ENCODE measurements at places on chromosomes 4 and X. TPM values are rescaled to one million over a fixed set of nuclear protein-coding genes. Genes with fewer than 3 reads are reported as not detected.
A peak's percentile ranks its signal among the peaks of the same experiment; 100 is the strongest.

DNA sequence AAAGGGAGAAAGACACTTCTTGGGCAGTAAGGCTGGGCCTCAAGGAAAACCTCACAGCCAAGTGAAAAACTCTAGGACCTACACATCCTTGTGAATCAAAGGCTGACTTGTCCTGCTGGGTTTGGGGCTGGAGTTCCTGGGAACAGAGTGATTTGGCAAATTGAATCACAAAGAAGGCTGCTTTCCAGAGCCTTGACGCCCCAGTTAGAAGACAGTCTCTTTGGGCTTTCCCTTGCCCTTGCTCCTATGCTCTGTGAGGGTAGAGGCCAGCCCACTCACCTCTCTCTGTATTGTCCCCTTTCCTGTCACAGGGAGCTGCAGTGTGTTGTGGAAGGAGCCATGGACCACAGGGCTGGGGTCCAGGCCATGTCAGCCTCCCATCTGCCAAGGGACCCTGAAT lies 9.6 kb downstream of the AMER1 start:
- DNase-seq, result no peak
- no peaks in the 10 kb centered on the region for H3K4me1 ChIP-seq
- H3K27me3 ChIP-seq, result no peaks in the 10 kb centered on the region

DNA sequence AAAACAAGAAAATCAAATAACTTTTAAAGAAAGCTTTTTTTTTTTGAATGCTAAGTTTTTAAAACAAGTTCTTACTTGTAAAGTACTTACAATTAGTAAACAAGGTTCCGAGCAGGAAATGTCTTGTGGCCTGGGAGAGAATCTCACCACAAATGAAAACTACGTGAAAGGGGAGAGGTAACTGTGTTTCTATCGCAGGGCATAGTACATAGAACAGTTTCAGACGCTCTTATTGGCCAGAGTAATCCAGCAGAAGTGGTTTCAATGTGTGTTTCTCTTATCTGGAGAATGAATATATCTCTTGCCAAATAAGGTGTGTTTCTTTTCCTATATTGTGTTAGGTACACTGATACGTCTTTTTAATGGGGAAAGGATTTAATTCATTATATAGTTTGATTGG lies at the start of gene PLAC8:
PLAC8 (minus strand) TSS at position 154 of the 400 bp plus-strand sequence. CDS start 6,808 bp downstream, outside the sequence.
- no peak for DNase-seq
- peak within 1 kb of the TSS; percentile 50 for H3K27ac ChIP-seq
- H3K36me3 ChIP-seq, result no peaks in the 10 kb centered on the region
- no peaks in the 10 kb centered on the region for H3K4me1 ChIP-seq
- no peak within 1 kb of the TSS for H3K4me3 ChIP-seq
- H3K27me3 ChIP-seq, result no peaks in the 10 kb centered on the region

DNA sequence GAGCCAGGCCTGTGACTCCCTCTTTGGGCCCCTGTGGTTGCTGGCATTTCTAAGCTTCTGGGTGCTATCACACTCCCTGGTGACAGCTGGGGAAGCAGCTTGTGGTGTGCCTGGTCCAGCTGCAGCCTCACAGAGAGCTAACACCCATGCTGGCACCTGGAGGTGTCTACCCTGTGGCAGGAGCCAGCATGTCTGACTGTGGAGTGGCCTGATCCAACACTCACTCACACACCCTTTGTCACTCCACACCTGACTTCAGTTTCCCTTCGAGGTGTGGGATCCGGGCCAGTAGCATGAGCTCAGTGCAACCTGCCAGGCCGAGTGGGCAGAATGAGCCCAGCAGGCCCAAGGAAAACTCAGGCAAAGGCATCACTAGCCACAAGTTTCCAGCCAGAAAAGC lies 67.5 kb downstream of the TECRL start:
- no peaks in the 10 kb centered on the region for H3K27me3 ChIP-seq
- no peak overlapping the region for H3K27ac ChIP-seq
- H3K4me3 ChIP-seq, result no peak overlapping the region
- no peaks in the 10 kb centered on the region for H3K36me3 ChIP-seq
- no peaks in the 10 kb centered on the region for H3K4me1 ChIP-seq

The PABPC5 gene
- total RNA-seq, result 0.80 TPM

DNA sequence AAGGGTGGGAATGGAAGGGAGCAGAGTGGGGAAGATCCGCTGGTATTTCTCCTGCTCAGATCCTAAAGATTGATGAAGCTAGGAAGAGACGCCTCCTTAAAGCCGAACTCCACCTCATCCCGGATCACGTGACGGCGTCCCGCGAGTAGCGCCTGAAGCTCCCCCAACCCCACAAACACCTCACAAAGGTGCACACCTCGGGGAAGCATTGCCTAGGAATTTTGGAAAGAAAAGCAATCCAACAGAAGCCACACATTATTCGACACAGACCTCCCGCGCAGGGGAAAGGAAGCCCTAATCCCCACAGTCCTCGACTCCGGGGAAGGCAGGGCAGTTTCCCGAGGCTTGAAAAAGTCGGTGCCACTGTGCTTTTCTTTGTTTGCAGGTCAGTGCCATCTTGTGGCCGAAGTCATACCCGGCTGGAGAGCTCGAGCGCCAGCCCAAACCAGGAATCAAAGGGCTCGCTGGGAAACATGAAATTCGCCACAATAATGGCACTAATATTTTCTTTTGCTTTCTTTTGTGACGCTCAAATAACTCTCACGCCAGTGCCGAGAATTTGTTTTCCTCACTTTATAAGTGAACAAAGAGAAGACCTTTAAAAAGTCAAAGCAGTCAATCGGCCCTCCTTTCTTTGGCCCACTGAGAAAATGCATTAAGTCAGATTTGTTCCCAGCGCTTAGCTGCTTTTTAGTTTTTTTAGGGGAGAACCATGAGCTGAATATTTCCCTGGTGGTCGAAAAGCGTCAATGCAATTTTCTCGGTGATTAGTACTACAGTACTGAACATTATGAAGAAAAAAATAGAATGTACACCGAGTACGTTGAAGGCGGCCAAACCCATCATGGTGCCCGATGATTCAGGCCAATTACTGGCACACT lies at the start of gene NPY1R:
NPY1R (minus strand) TSS at position 71 of the 881 bp plus-strand sequence. CDS start 6,042 bp downstream, outside the sequence.
- peaks cover 18% of the 10 kb centered on the region for H3K4me1 ChIP-seq
- DNase-seq, result peak; percentile 82
- H3K36me3 ChIP-seq, result no peaks in the 10 kb centered on the region
- no peak within 1 kb of the TSS for H3K27ac ChIP-seq

- peak; percentile 61 for DNase-seq
- no peak overlapping the region for H3K4me3 ChIP-seq
- peaks cover 2% of the 10 kb centered on the region for H3K36me3 ChIP-seq
- no peaks in the 10 kb centered on the region for H3K4me1 ChIP-seq
- H3K27me3 ChIP-seq, result no peaks in the 10 kb centered on the region
These were observed 276.5 kb upstream of the AGTR2 start for GRCh38 chrX:115894087-115894486.

DNA sequence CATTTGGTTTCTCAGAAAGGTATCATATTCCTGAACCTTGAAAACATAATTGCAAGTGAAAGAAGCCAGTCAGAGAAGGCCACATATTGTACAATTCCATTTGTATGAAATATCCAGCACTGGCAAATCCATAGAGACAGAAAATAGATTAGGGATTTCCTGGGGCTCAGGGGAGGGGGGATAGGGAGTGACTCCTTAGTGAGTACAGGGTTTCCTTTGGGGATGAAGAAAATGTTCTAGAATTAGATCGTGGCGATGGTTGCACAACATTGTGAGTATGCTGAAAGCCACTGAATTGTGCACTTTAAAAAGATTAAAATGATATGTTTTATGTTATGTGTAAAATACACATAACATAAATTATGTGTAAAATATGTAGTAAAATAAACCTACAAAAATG lies 10.3 kb downstream of the XPNPEP2 start:
- DNase-seq, result no peak
- no peak overlapping the region for H3K27ac ChIP-seq
- H3K4me1 ChIP-seq, result no peaks in the 10 kb centered on the region
- H3K36me3 ChIP-seq, result no peaks in the 10 kb centered on the region

GRCh38 chr4:168515222-168516011 lies 18.6 kb downstream of the PALLD start:
- H3K36me3 ChIP-seq, result no peaks in the 10 kb centered on the region
- H3K27ac ChIP-seq, result no peak overlapping the region
- H3K4me3 ChIP-seq, result no peak overlapping the region
- DNase-seq, result no peak

- H3K36me3 ChIP-seq, result no peaks in the 10 kb centered on the region
- H3K4me3 ChIP-seq, result no peak overlapping the region
- peak; percentile 32 for DNase-seq
- H3K27me3 ChIP-seq, result no peaks in the 10 kb centered on the region
These were observed 341.7 kb upstream of the FAT1 start for GRCh38 chr4:187065396-187065795.

GRCh38 chr4:1003271-1004070 lies 8.0 kb upstream of the FGFRL1 start:
- DNase-seq, result no peak
- H3K4me3 ChIP-seq, result no peak overlapping the region
- peaks cover 17% of the 10 kb centered on the region for H3K4me1 ChIP-seq

DNA sequence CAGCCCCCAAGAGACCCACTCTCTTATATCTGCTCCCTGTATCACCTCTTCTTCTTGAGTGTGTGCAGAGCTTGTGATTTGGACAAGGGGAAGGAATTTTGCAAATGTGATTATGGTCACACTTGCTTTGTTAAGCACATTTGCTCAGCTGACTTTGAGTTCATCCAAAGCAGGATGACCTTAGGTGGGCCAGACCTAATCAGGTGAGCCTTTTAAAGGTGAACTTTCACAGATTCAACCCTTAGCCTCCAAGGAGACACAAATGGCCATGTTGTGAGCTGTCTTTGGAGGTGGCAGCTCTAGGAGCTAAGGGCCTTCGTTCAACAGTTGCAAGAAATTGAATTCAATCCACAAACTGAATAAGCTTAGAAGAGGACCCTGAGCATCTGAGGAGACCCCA lies 147.8 kb downstream of the DEFB131A start:
- no peaks in the 10 kb centered on the region for H3K36me3 ChIP-seq
- H3K4me3 ChIP-seq, result no peak overlapping the region
- H3K27me3 ChIP-seq, result no peaks in the 10 kb centered on the region
- H3K4me1 ChIP-seq, result no peaks in the 10 kb centered on the region

DNA sequence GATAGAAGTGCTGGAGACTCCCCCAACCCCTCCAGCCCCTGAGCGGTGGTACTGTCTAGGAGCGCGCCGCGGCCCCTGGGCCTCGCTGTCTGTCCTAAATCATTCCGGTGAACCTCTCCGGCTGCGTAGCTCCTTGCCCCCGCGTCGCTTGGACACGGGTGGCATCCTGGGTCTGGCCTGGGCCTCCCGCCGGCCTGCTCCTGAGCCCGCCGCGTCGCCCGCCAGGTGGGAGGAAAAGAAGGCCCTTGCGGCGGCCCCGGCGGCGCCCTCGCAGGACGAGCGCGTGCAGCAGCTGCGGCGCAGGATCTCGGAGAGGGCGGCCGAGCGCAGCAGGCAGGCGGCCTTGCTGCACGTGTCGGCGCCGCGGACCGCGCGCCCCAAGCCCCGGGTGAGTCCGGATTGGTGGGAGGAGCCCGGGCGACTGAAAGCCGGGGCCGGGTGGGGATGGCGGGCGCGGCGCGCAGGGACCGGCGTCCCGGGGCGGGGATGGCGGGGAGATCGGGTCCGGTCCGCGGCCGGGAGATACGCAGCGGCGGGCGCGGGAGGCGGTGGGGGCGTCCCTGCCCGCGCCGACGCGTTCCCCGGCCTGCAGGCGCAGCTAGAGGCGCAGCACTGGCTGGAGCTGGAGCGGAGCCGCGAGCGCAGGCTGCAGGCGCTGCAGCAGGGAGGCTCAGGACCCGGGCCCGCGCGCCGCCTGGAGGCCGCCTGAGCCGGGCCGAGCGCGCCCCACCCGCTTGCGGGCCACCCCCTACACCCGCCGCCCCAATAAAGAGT lies 6.5 kb upstream of the RNF4 start:
- DNase-seq, result peak; percentile 78
- H3K4me3 ChIP-seq, result peak overlapping the region; percentile 24
- no peaks in the 10 kb centered on the region for H3K4me1 ChIP-seq
- no peaks in the 10 kb centered on the region for H3K36me3 ChIP-seq

DNA sequence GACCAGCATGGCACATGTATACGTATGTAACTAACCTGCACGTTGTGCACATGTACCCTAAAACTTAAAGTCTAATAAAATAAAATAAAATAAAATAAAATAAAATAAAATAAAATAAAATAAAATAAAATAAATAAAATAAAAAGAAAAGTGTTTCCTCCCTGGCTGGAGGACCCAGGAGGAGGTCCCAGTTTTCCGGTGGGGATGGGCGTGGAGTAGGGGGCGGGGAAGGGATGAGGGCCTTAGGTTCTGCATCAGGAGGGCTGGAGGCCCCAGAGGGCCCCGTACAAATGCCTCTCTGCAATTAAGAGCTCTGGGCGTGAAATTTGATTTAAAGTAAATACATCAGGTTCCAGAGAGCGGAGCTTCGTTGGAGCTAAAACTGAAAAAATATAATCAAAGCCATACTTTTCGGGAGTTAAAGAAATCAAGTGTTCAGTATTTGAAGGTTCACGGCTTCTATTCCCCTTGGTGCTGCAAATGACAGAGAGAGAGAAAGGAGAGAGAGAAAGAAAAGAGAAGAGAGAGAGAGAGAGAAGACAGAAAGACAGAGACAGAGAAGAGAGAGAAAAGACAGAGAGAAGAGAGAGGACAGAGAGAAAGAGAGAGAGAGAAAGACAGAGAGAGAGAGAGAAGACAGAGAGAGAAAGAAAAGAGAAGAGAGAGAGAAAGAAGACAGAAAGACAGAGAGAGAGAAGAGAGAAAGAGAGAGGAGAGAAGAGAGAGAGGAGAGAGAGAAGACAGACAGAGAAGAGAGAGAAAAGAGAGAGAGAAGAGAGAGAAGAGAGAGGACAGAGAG lies 8.7 kb upstream of the SHOX start:
- H3K4me1 ChIP-seq, result peaks cover 3% of the 10 kb centered on the region
- no peak overlapping the region for H3K4me3 ChIP-seq
- no peak for DNase-seq
- H3K27ac ChIP-seq, result no peak overlapping the region
- H3K27me3 ChIP-seq, result peaks cover 21% of the 10 kb centered on the region

The MAGEA2B gene
- not detected for total RNA-seq

The RNF175 gene
- total RNA-seq, result 1.8 TPM

DNA sequence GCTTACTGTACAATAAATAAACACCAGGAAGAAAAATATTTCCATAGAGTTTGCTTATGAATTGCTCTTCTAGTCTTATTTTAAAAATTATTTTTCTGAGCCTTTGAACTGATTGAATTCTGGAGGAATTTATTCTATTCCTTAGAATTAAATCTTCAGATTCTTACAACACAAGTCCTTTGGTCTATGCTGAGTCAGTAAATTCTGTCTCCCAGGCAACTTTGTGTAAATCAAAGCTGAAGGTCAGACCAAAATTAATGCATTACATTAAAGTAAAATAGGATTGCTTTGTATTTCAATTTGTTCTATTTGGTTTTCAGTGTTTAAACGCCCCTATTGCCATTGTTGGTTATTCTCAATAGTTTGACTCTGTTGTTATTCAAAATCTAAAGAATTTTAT lies 26.8 kb upstream of the STPG2 start:
- no peaks in the 10 kb centered on the region for H3K36me3 ChIP-seq
- DNase-seq, result no peak
- no peaks in the 10 kb centered on the region for H3K4me1 ChIP-seq
- H3K27me3 ChIP-seq, result no peaks in the 10 kb centered on the region
- no peak overlapping the region for H3K27ac ChIP-seq

GRCh38 chr4:848803-849477 lies 23.0 kb upstream of the CPLX1 start:
- no peaks in the 10 kb centered on the region for H3K36me3 ChIP-seq
- no peak overlapping the region for H3K27ac ChIP-seq
- no peak overlapping the region for H3K4me3 ChIP-seq
- DNase-seq, result no peak
- no peaks in the 10 kb centered on the region for H3K27me3 ChIP-seq
- H3K4me1 ChIP-seq, result no peaks in the 10 kb centered on the region

The DNAJB14 gene
- total RNA-seq, result 42.5 TPM

The PHOX2B gene
- total RNA-seq, result not detected

Data from lung (tissue), 17 donors.